ENCODE measurements at places on chromosomes 4 and X.

- DNase-seq: peak; percentile 22
Measured at GRCh38 chr4:118076958-118077766, 42.9 kb downstream of the NDST3 start.

GRCh38 chrX:10011991-10012390, 44.8 kb downstream of the CLDN34 start:
- no peak for DNase-seq

- no peak for DNase-seq
Measured at GRCh38 chrX:48497871-48498270, 10.9 kb upstream of the PORCN start.

DNA sequence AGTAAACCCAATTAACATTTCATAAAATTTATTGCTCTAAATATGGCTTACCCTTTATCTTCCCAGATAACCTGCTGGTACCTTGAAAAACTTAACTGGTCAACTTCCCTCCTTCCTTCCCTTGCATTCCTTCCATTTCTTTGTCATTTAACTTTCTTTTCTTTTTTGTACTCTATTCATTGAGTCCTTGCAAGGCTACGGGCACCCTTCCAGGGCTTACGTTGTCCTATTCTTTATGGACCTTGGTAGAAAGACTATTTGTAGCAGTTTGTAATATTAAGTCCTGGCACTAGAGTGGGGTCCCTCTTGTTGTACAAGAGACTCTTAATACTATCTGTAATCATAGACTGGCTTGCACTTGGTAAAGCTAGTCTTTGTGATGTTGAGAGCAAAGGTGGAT, 8.0 kb upstream of the GATB start:
- no peak for DNase-seq

DNA sequence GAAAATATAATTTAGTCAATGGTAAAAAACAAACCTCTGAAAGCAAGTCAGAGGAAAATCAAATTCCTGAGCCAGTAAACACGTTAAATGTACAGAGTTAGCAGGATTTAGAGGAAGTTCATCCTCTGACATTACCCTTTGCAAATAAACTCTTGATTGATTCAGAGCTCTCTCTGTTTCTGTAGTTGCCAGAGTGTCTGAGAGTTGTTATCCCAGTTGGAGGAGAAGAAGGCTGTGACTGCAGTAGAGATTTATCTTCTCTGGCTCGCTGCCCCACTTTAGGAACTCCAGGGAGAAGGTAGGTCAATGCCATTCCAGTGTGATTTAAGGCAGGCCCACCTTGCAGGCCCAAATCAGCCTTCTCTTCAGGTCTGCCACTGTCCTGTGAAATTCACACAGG, 6.2 kb upstream of the AMOT start:
- DNase-seq: no peak

DNA sequence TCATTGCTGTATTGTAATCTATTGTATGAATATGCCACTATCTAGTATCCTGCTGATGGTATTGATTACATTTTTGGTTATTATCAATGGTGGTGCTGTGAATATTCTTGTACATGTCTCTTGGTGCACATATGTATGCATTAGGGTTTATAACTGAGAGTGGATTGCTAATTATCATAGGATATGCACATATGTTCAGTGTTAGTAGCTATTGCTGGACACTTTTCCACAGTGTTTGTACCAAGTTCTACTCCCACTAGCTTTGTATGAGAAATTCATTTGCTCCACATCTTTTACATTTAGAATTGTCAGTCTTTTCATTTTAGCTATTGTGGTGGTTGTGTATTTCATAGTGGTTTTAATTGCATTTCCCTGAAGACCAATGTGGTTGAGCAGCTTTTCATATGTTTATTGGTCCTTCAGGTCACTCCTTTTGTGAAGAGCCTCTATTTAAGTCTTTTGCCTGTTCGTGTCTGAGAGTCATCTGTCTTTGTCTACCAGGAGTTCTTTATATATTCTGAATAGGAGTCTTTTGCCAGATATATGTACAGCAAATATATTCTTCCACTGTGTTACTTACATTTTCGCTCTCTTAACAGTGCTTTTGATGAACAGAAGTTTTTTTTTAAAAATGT, 87.1 kb downstream of the TBC1D19 start:
- DNase-seq: no peak

- no peak for DNase-seq
Measured at GRCh38 chrX:70960730-70961129, 29.8 kb upstream of the SLC7A3 start.

GRCh38 chr4:8303485-8304281, 34.1 kb downstream of the HTRA3 start:
- DNase-seq: peak; percentile 76

DNA sequence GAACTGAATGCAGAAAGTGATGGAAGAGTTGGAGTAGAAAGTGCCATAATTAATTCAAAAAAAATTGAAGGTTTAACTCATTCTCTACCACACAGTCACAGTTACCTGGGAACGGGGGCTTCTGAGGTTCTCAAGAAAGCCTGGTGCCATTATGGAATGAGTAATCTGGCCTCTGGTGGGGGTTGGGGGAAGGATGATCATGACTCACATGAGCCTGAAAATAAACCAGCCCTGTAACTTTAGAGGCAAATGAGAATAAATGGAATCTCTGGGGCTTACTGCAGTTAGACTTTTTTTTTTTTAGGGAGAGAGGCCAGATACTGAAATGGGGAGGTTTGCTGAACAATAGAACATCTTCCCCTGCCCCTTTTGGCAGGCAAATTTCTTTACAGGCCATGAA, 55.3 kb downstream of the SOD3 start:
- DNase-seq: peak; percentile 83

DNA sequence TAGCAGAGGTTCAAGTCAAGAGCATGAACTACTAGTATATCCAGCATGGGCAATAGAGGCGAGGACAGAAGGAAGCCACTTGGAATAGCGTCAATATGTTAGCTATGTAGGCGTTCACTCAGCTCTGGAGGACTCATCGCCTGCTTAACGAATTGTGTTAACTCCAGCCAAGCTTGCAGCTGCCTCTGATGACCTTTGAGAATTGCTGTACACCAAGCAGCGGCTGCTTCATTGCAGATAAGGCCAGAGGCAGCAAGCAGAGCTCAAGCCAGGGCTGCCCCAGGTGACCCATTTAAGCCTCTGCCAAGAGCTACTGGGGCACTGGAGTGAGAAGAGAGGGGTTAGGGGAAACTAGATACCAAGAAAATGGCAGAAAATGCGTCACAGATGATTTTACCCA, 160.2 kb upstream of the IGFBP7 start:
- no peak for DNase-seq

- DNase-seq: no peak
Measured at GRCh38 chr4:16293210-16293838, 67.1 kb upstream of the TAPT1 start.

DNA sequence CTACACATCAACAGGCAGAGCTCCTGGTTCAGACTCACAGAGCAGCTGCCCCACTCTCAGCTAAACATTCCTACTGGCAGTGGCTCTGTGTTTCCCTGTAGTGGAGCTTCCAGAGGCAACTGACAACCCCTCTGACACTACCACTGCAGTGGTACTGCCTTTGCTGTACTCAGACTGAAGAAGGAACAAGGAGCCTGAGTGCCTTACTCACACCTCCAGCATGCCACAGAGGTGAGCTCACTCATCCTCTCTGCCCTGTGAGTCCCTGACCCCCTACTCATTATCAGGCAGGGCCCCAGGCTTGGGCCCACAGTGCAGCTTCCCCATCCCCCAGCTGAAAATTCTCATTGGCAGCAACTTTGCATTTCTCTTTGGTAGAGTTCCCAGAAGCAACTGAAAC, 240.5 kb upstream of the POF1B start:
- DNase-seq: no peak

DNA sequence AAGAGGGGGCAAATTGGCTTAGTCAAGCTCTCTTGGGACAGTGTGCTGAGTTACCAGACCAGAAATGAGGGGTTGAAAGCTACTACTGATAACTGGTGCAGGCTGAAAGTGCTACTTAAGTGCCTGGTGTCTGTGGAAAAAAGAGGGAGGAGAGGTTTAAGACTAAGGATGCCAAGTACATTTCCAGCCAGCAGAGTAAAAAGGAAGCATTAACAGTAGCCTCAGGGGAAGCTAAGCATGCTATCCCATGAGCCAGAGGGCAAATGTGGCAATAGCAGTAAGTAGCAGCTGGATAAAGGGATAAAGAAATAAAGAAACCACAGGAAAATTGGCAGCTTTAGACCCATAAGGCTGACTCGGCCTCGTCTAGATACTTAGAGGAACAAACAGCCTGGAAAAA, 196.3 kb upstream of the MAB21L2 start:
- peak; percentile 67 for DNase-seq

DNA sequence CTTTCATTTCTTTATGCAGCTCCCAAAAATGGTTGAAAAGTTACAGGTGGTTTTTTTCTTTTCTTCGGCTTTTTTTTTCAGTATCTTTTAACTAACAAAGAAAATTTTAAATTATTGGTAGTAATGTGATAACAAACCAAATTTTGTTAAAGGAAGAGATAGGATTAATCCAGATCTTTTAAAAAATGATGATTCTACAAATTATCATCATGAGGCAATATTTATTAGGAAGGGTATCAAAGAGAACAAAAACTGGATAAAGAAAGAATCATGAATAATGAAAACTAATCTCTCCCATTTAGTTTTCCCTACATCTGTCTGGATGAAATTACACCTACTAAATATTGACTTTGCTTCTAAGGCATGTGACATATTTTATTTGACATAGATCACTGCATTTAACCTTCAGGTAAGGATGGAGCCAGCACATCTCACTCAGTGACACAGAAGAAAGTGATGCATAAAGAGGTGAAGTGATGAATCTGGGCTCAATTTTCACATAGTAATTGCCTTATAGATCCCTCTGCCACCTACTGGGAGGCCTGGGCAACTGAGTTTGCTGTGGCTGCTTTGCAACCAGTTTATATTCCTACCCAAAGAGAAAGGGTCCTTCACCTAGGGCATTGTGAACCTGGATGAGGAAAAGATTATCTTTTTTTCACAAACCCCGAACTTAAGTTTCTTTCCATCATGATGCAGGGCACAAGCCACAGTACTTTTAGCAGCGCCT, 155.6 kb downstream of the HNRNPD start:
- no peak for DNase-seq

DNA sequence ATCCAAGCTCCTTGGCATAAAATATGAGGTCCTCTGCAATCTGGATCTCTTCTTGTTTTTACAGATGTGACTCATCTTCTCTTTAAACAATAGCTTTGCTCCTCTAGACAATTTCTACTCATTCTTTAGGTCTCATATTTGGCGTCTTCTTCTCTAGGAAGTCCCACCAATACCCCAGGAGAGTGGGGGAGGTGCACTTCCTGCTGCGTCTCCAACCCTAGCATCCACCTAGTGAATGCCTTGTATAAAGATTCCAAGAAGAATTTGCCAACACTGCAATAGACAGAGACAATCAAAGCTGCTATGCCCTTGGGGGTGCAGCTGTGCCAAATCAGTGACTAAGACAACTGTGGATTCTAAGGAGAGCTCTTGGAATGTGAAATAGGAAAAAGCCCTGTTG, 45.7 kb upstream of the SLC10A7 start:
- peak; percentile 25 for DNase-seq

DNA sequence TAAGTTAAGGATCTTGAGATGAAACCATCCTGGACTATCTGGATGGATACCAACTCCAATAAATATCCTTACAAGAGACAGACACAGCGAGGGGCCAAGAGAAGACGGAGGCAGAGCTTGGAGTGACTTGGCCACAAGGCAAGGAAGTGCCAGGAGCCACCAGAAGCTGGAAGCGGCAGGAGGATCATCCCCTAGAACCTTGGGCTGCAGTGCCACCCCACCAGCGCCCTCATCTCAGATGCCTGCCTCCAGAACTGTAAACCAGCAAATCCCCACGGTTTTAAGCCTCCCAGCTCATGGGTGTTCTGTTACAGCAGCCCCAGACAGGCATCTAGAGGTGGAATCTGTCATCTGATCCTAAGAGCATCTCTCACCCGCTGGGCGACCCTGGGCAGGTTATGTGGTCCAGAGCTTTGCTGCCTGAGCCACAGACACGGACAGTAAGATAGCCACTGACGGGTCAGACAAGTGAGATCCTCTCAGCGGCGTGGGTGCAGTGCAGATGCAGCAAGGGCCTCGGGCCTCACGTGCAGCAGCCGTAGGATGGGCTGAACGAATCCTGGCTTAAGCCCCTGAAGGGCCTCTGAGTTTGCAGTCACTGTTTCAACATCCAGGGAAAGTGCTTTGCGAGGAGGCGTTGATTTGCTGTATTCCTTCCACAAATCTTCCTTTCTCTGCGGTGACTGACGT, 25.1 kb upstream of the MXD4 start:
- no peak for DNase-seq

DNA sequence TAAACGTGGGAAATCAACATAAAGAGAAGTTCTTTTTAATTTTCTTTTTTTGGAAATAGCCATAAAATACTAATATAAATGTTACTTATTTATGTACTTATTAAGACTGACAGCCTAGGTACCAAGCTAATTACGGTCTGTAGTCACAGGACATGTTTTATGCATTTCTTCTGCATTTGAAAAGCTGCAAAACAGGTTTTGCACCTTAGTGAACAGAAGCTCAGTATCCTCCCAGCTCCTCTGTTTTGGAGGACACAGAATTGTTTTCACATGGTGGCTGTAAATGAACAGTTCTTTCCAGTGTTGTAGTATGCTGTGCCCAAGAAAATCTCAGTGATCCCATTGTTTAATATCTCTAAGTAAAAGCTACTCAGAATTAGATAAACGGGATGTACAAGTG, 1788.0 kb upstream of the TENM3 start:
- no peak for DNase-seq

GRCh38 chrX:65607070-65607742, 60.2 kb upstream of the MSN start:
- DNase-seq: peak; percentile 17

- DNase-seq: no peak
Measured at GRCh38 chr4:81923140-81923539, 450.7 kb downstream of the HNRNPD start.

All from A172 (cell line).